ENCODE measurements at places on chromosomes 1 and 21.

- DNase-seq = no peak
These were observed 1.5 kb downstream of the AJAP1 start for GRCh38 chr1:4655674-4656532.

- no peak for DNase-seq
These were observed 16.3 kb downstream of the AGPAT3 start for GRCh38 chr21:43881283-43881682.

DNA sequence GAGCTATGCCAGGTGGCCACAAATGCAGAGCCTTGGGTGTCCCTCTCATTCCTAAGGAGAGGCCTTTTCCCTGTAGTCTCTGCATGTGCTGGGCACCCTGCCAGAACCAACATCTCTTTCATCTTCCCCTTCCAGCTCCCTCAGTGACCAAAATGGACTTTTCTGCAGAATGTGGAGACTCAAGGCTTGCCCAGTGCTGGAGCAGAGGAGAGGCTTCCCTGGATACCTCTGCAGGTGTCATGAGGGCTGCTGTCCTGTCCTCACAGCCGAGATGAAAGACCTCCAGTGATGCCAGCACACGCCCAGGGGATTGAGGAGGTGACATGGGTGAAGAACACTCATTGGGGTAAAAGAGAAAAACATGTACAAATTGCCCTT lies 347.0 kb upstream of the AJAP1 start:
- no peak for DNase-seq

- DNase-seq = no peak
These were observed 91.0 kb upstream of the PLPPR4 start for GRCh38 chr1:99173282-99173681.

- no peak for DNase-seq
These were observed 24.6 kb upstream of the ENAH start for GRCh38 chr1:225677350-225678124.

- no peak for DNase-seq
These were observed 29.0 kb downstream of the PRMT2 start for GRCh38 chr21:46664316-46664995.

- DNase-seq = no peak
These were observed 31.1 kb upstream of the HSD3B1 start for GRCh38 chr1:119475866-119476439.

GRCh38 chr21:35002879-35003722 lies 46.0 kb downstream of the RUNX1 start:
- no peak for DNase-seq

DNA sequence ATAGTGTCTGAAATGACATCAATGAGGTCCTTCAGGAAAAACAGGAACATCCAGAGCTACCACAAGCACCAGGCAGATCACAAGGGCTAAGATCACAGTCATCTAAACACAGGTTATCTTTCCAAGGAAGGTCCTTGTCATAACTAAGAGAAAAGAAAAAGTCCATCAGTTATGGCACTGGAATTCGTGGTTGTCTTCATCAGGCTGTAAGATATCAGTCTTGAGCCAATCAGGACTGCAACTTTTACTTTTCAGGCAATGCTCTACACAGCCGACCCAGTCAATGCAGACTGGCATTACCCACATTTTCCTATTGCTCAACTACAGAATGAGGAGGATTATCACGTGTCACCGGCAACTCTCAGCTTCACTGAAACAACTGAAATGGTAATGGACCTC lies 26.4 kb downstream of the SORT1 start:
- no peak for DNase-seq

DNA sequence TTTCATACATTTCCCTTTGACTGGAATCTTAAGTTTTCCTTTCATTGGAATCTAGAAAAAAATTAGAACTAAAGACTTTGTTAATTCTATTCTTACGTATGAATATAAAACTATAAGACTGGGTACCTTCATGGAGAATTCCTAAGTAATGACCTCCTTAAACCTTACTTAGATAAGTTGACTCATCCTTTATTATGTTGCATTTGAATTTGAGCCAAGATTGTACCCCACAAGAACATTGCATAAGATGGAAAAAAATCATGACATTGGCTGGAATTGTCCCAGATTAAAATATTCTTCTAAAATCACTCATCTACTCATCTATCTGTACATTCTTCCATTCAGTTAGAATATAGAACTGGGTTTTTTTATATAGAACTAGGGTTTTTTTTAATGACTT lies 137.4 kb downstream of the C1orf21 start:
- no peak for DNase-seq

GRCh38 chr1:230702934-230703678 lies 10.8 kb downstream of the AGT start:
- DNase-seq = no peak

GRCh38 chr1:117897551-117897950 lies 31.9 kb downstream of the GDAP2 start:
- no peak for DNase-seq

- peak; percentile 12 for DNase-seq
These were observed 479.3 kb upstream of the RUNX1 start for GRCh38 chr21:35528116-35529042.

DNA sequence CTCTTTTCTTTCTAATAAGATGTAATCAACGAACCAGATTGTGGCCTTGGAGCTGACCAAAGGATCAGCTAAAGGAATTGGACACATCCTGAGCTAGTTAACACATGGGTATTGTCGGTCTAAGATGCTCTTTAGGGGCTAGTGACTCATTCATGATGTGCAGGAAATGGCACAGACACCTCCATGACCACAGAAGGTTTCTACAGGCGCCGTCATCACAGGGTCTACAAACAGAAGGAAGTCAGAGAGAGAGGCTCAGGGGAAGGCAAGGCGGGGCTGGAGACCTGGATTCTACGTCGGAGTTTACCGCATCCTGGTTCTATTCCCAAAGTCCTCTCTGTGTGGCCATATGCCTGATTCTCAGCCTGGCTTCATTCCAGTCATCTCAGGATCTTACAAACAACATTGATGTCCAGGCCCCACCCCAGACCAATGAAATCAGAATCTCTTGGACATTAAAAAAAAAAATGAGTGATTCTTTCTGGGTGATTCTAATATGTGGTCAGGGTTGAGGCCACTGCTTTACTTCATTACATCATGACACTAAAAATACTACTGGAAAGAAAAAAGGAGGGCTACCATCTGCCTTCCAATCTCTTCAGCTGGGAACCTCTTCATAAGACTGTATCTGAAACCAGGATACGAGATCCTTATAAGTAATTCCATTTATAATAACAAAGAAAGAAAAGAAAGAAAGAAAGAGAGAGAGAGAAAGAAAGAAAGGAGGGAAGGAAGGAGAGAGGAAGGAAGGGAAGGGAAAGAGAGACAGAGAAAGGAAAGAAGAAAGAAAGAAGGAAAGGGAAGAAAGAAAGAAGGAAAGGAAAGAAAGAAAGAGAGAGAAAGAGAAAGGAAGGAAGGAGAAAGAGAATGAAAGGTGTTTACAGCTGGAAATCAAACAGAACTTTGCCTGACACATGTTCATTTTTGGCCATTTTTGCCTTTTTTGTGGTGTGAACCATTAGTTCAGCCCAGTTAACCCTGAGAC lies 11.6 kb upstream of the KCNJ15 start:
- no peak for DNase-seq

- DNase-seq = no peak
These were observed 163.8 kb downstream of the COL24A1 start for GRCh38 chr1:85992791-85993190.

- no peak for DNase-seq
These were observed 30.9 kb upstream of the TAL1 start for GRCh38 chr1:47262787-47263413.

DNA sequence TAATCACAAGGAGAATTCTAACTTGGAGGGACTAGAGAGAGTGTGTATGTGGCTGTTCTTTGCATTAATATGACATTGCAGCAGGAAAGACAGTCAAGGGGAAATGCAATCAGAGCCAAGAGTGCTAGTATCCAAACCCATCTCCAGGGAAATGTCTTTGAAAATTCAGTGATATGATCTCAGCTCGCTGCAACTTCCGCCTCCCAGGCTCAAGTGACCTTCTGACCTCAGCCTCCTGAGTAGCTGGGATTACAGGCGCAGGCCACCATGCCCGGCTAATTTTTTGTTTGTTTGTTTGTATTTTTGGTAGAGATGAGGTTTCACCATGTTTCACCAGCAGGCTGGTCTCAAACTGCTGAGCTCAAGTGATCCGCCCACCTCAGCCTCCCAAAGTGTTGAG lies 16.3 kb downstream of the VASH2 start:
- no peak for DNase-seq

- no peak for DNase-seq
These were observed 20.9 kb downstream of the DPH5 start for GRCh38 chr1:101004670-101005069.

DNA sequence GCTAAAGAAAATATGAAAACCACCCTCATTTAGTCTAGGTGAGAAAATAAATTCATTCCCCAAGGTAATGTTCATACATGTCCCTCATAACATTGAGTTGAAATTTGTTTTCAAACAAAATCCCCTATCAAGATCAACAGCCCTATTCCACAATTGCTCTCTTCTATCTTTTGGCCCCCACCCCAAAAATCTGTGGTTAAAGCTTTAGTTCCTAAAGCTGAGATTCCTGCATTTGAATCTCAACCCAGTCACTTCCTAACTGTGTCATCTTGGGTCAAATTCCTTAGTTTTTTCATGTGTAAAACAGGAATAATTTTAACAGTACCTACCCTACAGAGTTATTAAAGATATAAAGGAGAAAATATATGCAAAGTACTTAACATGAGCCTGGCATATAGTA lies 22.0 kb downstream of the KIAA0319L start:
- DNase-seq = no peak

- DNase-seq = no peak
These were observed 23.6 kb upstream of the PIGC start for GRCh38 chr1:172467446-172467845.

DNA sequence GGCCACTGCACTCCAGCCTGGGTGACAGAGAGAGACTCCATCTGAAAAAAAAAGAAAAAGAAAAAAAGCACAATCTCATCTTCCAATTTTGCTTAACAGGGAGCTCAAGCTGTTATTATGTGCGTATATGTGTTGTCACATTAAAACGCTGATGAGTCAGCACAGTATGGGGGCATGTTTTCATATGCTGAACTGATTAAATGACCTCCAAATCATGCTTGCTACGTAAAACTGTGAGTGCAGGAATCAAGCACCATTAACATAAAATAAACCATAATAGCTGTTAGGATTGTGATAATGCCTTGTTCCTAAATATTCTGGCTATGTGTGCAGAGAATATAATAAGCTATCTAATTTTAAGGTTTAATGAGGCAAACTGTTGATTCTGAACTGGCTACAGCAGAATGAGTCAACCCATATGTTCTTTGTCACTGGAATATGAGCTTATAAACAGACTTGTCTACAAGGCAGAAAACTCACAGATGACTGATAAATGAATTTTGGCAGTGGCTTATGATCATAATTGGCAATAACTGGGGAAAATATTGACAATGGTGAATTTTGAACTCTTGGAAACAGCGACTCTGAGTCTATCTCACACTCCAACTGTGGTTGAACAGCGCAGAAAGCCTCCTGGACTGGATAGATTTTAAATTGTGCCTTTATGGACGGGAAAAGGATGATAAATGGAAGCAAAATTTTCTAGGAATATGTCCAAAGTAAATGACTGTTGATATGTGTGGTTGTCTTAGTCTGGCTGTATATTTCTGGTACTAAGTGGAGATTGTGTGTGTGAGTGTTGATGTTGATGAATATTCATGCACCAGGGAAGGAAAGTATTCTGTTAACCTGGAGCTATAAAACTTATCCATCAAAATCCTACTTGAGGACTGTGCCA lies 75.5 kb downstream of the VCAM1 start:
- DNase-seq = no peak

Data from activated CD4-positive, CD25-positive, alpha-beta regulatory T cell (primary cell).